ENCODE measurements at places on chromosomes 11 and 22. TPM values are rescaled to one million over a fixed set of nuclear protein-coding genes. Genes with fewer than 3 reads are reported as not detected.

ELFN2 gene
- polyA plus RNA-seq: 0.27 TPM

DNA sequence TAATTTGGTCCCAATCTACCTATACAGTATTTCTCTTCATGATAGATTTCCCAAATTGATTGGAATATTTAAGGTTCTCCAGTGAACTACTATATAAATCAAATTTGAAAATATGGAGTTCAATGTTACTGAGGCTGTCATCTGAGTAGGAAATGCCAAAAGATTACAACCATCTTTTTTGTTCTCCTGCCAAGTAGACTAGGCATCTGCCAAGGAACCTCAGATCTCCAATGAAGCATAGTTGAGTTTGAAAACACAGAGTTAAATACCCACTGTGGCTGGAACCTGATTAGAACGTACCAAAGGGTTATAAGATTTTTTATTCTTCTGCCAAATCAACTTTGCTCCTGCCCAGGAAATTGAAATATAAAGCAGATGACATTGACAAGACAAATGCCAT, 330.9 kb downstream of the CNTN5 start:
- no peak for DNase-seq

DNA sequence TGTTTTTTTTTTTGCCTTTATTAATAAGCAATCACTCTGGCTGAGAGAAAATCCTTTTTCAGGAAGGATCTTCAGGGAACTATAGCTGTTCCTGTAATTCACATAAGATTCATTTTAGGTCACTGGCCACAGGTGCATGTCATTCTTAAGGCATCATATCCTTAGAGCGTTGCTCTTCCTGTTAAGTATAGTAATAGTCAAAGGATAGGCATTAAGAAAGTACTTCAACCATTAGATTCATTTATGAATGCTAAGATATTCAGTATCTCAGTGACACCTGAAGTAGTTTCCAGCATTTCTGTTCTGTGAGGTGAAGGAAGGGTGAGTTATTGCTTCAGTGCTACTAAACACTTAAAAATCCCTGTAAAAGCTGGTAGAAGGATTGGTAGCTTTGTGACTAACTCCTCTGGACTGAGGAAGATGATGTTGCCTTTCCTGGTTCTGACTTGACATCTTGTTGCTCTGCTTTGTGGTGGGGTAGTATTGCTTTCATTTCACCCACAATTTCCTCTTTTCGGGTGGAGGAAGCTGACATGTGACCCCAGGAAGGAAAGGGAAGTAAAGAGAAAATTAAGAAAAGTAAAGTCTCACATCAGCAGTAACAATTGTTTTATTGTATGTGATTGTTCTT, 34.7 kb downstream of the RNF169 start:
- no peak for DNase-seq

DNA sequence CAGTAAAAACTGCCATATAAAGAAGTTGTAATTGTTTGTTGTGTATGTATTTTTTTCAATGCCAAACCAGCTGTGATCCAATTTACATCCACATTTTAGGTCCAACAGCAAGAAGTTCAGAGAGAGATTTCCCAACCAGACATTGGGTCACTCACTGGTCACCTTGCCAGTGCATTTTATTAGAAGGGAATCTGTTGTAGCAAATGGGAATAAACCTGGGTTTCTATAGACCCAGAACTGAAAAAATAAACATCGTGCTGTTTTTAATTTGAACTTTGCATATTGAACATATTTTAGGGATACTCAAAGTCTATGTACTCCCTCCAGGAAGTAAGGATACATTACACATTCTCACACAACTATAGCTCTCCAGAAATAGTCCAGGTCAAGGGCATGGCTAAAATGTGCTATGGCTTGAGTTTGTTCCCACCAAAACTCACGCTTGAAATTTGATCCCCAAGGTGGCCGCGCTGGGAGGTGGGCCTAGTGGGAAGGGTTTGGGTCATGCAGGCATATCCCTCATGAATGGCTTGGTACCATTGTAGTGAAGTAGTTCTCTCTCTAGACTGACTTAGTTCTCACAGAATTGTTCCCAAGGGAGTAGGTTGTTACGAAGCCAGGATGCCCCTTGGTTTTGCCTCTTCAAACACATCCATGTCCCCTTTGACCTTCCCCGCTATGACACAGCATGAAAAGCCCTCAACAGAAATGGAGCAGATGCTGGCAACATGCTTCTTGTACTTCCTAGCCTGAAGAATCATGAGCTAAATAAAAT, 90.9 kb downstream of the RRAS2 start:
- DNase-seq: no peak

- no peak for DNase-seq
Observed at GRCh38 chr11:32485733-32486132, 50.4 kb upstream of the WT1 start.

- DNase-seq: no peak
Observed at GRCh38 chr11:121452609-121453150, at the start of gene SORL1-AS1. Gene SORL1-AS1 (minus strand): TSS chr11:121452967.

CABP2 gene
- 0.07 TPM for polyA plus RNA-seq

DNA sequence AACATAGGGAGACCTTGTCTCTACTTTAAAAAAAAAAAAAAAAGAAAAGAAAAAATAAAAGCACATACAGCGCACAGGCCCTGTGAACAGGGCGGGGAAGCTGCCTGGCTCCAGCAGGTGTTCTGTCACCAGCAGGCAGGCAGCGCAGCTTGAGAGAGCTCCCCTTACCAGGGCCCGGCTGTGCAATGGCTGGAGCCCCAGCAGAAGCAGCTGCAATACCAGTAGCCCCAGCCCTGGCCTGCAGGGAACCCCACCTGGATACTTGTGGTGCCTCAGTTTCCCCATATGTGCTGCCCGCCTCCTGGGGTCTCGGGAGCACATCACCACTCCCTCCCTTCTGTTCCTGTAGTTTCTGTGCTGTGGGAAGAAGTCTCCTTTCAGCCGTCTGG, 12.3 kb downstream of the TSPAN32 start:
- no peak for DNase-seq

- no peak for DNase-seq
Observed at GRCh38 chr11:121441521-121441920, 10.6 kb upstream of the SORL1 start.

GRCh38 chr22:30573594-30574094, 821 bp downstream of the GAL3ST1 start:
- peak; percentile 19 for DNase-seq

GRCh38 chr11:121807051-121807450, 309.0 kb downstream of the BLID start:
- DNase-seq: no peak

CBL gene
- polyA plus RNA-seq: 12.7 TPM

GRCh38 chr22:28046100-28046499, 127.0 kb upstream of the PITPNB start:
- no peak for DNase-seq

DNA sequence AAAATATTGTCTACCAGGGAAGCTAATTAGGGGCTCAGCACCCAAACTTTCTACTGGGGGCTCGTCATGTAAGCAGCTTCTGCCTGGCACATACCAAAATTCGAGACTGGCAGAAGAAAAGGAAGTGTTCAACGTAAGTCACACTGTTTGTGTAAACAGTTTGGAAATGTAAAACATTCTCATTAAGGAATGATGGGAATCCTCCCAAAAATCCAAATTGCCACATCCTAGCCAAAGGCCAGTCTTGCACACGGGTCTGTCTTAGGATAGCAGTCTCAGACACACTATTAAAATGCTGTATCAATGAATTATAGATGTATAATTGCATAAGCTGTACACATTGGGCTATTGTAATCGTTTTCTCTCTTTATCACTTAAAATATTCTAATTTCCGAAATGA, 28.9 kb downstream of the CUL5 start:
- no peak for DNase-seq

A4GALT gene
- polyA plus RNA-seq: 5.5 TPM

FIBIN gene
- polyA plus RNA-seq: 14.5 TPM

- no peak for DNase-seq
Observed at GRCh38 chr11:32005786-32006416, 85.0 kb upstream of the RCN1 start.

DNA sequence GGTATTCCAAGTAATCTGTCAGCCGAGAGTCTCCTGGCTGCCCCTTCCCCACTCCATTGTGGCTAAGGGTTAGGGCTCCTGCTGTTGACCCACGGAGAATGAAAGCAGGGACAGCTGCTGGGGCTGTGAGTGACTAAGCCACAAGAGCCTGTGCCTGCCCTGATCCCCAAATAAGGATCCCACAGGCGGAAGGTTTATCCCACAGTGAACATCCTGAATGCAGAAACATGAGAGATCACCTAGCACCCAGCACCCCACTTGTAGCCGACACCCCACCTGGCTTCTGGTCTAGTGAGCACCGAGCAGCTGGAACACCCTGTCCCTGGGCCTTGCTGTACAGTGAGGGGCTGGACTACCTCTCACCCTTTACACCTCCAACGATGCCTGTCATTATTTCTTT, 117.7 kb upstream of the LMO1 start:
- DNase-seq: no peak

GRCh38 chr11:44066732-44067141, 667 bp downstream of the ACCS start:
- DNase-seq: peak; percentile 86

KCNK7 gene
- polyA plus RNA-seq: 0.49 TPM

DNA sequence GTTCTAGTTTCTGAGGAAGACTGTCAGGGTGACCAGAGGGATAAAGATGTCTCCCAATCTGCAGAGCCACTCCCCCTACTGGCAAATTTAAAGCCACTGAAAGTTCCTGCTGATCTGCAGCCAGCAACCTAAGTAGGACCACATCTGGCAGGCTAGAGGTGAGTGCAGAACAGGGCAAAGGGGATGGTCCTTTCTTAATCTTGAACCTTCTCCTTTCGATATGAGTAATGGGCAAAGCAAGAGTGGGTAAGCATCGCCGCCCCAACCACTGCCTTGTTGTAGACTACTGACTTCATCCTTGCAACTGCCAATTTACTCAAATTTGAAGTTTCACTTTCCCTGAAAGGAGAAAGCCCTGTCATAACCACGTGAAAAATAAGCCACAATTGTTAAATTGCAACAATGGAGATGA, 30.7 kb downstream of the SCUBE2 start:
- peak; percentile 17 for DNase-seq

All from large intestine (tissue), 12 donors.